Islet precursor cell (in vitro differentiated cells): ENCODE measurements at places on chromosomes 3 and 15.
A peak's percentile ranks its signal among the peaks of the same experiment; 100 is the strongest.

GRCh38 chr15:75200765-75201615, 692 bp upstream of the C15orf39 start:
- DNase-seq = peak; percentile 92

DNA sequence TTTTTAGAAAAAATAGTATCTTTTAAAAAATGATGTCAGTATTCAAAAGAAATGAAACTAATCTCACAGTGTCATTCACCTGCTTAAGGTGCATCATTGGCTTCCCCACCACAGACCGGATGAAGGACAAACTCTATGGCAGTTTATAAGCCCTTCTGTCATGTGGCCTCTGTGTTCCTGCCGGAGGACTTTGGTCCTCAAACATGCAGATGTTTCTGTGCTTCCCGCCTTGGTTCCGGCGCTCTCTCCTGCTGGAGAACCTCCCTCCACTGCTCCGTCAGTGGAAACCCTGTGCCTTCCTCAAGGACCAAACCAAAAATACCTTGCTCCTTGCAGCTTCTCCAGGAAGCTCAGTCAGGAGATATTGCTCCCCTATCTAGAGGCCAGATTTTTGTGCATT, 326.3 kb downstream of the UACA start:
- DNase-seq = no peak

GRCh38 chr3:171460725-171461524, 720 bp upstream of the TNIK start:
- peak; percentile 73 for DNase-seq

GRCh38 chr15:62647843-62648505, 394.6 kb upstream of the TPM1 start:
- DNase-seq = no peak

DNA sequence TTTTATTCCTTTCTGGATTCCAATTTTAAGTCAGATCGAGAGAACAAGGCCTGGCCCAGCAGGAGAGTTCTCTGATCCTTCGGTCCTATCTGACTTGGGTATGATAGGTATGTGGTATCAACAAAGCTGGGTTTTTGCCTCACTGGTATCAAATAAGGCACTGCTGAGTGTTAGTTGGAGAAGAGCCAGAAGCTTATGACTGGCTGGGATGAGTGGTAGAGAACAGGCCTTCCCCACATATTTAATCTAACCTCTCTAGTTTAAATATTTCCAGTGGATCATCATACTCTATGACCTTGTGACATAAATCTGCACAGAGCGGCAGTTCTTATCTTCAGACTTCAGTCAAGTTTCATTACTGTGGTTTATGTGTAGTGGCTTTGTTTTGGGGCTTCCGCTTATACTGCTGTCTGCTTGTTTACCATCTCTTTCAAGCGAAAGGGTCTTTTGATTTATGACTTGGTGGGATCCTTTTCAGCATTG, 164.5 kb downstream of the PTPRG start:
- no peak for DNase-seq

DNA sequence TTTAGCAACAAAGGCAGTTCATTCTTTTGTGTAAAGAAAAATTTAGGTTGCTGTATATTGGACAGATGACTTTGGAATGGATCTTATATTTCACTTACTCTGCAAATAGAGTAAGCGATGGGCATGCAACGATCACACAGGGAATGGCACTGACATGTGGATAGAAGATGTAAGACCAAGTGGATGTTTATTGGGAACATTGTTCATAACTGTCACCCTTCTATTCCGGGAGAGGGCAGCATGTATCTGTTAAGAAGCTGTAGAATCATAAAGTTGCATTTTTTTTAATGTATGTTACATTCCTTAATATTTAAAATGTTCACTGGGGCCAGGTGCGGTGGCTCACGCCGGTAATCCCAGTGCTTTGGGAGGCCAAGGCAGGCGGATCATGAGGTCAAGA, 41.2 kb downstream of the HPS3 start:
- no peak for DNase-seq

DNA sequence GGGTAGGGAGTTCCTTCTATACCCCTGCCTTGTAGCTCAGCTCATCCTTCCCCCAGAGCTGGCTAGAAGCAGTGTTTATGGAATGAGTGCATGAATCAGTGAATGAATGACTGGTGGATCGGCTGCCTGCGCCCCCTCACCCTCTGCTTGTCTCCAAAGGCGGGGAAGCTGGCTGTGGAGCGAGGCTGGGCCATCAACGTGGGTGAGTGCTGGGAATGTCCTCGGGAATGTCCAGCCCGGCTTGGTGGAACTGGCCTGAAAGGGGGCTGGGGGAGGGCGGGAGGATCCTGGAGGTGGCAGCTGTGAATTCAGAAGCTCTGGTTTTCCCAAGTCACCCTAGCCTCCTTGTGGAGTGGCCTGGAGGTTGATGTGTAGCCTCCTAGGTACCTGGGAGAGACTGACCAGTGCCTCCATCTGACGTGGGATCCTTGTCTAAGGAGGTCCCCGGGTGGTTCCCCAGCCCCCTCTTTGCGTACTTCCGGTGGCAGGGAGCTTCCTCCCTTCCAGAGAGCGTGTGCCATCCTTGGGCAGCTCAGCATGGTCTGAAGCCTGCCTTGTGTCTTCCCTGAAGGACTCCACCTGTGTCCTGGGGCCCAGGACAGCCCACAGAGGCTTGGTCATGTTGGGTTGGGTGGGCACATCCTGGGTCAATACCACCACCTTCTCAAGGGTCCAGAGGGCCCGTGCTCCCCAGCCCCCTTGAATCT, 18.4 kb downstream of the HDAC11 start:
- peak; percentile 56 for DNase-seq

- no peak for DNase-seq
Observed at GRCh38 chr15:90718232-90718631, 1.1 kb downstream of the BLM start.

- DNase-seq = no peak
Observed at GRCh38 chr3:100650651-100651619, 41.5 kb downstream of the ADGRG7 start.

DNA sequence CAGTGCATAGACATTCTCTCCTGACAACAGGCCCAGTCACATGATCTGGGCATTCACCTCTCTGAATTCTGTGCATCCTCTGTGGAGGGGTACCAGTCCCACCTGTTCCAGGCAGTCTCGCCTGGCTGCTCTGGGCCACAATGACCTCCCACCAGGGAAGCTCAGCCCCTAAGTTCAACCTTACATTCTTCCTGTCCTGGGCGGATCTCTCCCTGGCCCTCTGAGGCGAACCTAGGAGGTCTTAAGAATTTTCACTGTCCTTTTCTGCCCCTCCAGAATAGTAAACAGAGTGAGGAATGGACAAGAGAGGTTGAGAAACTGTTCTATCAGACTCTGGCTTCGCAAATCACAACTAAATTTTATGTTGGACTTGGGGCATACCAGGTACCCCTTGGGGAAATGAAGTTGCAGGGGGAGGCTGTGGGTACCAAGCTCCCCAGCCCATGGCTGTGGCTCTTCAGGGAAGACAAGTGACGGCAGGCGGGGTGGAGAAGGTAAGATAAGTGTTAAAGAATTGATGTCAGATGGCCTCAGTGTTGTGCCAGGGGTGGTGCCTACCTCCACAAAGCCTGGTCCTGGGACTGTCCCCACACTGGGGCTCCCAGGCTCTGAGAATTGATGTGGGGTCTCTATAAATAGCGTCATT, 5.3 kb downstream of the SCN5A start:
- DNase-seq = no peak
